Amniotic stem cell (primary cell): ENCODE measurements at places on chromosomes 7 and 10.
A peak's percentile ranks its signal among the peaks of the same experiment; 100 is the strongest.

- no peak for DNase-seq
Measured at GRCh38 chr7:106071356-106071998, 40.6 kb downstream of the SYPL1 start.

GRCh38 chr7:111370002-111370401 lies 192.3 kb downstream of the IMMP2L start:
- no peak for DNase-seq

DNA sequence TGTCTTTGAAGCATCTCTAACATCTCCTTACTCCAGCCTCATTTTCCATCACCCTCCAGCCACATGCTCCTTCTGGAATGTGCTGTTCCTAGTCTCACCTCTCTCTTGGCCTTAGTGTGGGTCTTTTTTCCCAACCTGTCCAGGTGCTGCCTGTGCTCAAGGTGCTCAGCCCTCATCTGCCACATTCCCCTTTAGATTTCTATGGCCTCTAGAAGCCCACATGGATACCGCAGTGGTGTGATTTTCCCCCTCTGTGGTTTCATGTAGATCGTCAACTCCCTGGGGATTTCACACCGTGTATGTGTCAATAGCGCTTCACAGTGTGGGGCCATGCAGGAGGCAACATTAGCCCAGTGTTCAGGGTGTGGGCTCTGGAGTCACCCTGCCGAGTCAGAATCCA lies 32.5 kb downstream of the BMPER start:
- DNase-seq, result no peak

GRCh38 chr10:95818668-95819067 lies 62.7 kb downstream of the ENTPD1 start:
- peak; percentile 13 for DNase-seq

DNA sequence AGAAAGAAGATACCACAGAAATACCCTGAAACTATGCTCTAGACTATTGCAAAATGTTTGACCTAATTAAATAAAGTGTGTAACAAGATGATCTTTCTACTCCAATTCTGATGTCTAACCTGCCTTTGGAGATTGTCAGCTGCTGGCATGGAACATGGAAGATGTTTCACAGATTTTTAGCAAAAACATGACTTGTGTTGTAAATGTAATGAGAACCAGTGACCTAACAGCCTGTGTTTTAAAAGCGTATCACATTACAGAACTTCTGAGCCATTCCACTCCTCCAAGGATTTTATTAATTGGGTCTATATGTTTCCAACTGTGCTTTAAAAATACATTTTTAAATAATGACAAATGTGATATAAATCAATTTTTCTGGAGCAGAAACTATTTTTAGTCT lies 526.3 kb upstream of the SEMA3D start:
- DNase-seq, result no peak

DNA sequence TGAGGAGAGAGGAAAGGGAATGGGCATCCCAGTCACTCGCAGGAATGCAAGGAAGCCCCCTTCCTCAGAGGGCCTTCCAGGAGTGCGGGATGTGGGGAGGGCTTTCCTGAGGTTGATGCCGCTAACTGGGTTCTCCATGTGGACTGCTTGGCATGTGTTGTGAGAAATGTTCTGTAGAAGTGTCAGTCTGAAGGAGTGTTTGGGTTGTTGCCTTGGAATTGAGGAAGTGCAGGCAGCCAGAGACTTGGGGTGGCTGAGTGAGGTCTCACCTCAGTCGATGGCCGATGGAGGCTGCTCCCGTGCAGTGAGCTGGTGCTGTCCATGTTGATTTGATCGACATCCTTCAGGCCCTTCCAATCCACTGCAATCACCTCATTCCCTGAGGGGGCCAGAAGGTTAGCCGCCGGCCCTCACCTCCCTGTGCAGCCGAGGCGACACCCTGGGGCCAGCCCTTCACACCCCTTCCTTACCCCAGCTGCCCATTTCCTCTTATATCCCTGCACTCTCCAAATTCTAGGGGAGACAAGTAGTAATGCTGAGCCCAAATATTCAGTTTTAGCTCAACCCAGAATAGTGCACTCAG lies 2.7 kb downstream of the FAM131B start:
- DNase-seq, result no peak

DNA sequence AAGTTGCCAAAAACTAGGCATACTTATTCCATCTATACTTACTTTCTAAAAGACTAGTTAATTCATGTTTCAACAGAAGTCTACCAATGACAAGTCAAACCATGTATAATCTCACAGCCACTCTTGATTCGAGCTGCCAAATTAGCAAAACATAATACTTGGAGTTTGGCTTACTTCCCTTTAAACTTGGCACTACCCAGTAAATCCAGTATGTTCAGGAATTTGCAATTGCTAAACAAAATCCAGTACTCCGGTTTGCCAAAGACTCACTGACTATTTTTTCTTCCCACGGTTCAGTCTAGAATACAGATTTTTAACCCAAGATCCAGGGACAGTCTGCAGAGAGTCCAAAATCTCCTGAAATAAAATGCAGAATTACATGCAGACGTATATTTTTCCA lies 4.6 kb downstream of the OAT start:
- no peak for DNase-seq

GRCh38 chr7:93178213-93178612 lies 30.0 kb upstream of the SAMD9L start:
- DNase-seq, result peak; percentile 4
